Erythroblast (primary cell): ENCODE measurements at places on chromosomes 7 and 10.
A peak's percentile ranks its signal among the peaks of the same experiment; 100 is the strongest.

- no peak for DNase-seq
Measured at GRCh38 chr7:96174812-96175211, 147.1 kb downstream of the SLC25A13 start.

GRCh38 chr7:70094831-70095230 lies 496.6 kb downstream of the AUTS2 start:
- DNase-seq: no peak

- no peak for DNase-seq
Measured at GRCh38 chr10:35178331-35178730, 51.7 kb downstream of the CREM start.

- DNase-seq: no peak
Measured at GRCh38 chr7:44323381-44324203, 1.8 kb downstream of the CAMK2B start.

DNA sequence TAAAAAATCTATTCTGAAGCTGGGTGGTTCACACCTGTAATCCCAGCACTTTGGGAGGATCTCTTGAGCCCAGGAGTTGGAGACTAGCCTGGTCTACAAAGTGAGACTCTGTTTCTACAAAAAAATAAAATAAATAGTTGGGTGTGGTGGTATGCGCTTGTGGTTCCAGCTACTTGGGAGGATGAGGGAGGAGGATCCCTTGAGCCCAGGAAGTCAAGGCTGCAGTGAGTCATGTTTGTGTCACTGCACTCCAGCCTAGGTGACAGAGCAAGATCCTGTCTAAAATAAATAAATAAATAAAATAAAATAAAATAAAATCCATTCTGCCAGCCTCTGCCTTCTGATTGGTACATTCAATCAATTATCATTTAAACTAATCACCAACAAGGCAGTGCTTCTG lies 17.5 kb downstream of the ZNF33A start:
- DNase-seq: peak; percentile 8

GRCh38 chr7:73716318-73716890 lies 3.1 kb downstream of the STX1A start:
- DNase-seq: peak; percentile 27

DNA sequence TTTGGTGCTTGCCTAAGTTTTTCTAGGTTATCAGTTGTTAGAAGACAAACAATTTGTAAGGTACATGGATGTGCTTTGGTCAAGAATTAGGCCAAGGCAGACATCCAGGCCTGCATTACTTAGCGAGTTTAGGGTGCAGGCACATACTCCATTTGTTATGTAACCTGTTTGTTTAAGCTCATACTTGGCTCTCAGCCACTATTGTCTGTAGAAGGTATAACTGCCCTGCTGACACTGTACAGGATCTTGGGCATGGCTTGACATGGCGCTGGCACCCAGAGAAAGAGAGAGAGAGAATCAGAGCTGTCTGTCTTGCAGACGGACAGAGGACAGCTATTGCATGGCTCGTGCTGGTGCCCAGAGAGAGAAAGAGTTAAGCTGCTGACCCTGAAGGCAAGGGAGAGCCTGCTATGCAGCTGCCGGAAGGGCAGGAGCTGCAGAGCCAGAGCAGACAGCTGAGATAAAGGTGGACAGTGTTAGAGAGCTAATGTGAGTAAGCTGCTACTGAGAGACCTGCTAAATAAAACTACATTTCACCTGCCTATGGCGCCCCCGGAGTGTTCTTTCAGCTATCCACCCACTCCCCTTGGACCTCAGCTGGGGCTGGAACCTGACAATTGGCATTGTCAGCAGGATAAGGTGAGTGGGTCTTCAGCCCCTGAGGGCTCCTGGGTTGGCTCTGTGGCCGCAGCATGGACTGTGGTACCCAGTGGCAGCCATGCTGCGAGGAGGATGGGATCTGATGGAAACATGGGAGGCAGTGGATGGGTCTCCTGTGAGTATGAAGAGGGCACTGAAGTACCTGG lies 120.9 kb upstream of the TMEM106B start:
- no peak for DNase-seq

GRCh38 chr10:131174211-131174565 lies 137.3 kb downstream of the TCERG1L start:
- no peak for DNase-seq

GRCh38 chr10:30528429-30528786 lies 94.4 kb downstream of the MAP3K8 start:
- DNase-seq: no peak

DNA sequence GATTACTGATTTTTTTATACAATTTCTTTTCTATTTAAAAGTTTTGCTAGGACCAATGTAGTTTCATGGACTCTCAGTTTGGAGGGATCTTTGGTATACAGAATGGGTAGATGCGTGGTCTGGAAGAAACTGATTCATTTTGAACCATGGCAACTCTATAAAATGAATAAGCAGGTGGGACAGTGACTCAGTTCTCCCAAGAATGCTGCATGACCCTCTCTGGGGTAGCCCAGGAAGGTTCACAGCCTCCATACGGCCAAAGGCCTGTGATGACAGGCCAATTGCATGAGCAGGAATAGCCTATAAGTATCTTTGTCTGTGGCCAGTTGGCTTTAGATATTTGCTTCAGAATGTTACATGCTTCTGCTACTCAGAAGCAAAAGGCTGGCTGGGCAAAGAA lies 113.3 kb upstream of the RSU1 start:
- DNase-seq: no peak

GRCh38 chr10:5449823-5450222 lies 37.5 kb downstream of the NET1 start:
- peak; percentile 19 for DNase-seq

DNA sequence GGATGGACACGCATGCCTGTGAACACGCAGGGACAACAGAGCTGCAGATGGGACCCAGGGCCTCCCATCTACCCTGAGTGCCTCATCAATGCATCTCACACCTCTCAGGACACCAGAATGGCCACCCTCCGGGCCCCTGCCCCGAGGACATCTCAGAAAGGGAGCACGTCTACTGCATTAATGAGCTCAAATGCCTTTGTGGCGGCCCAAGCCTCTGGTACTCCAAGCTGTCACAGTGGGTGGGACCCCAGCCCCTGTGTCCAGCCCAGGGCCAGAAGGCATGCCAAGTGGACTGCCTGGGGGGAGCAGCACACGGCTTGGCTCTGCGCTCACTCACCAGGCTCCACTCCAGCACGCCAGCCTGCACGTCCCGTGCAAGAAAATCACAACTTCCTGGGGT lies 52.0 kb downstream of the TCERG1L start:
- no peak for DNase-seq

GRCh38 chr10:7464691-7465090 lies 53.9 kb upstream of the SFMBT2 start:
- DNase-seq: no peak

- DNase-seq: no peak
Measured at GRCh38 chr10:131625041-131625440, 275.8 kb upstream of the PPP2R2D start.

DNA sequence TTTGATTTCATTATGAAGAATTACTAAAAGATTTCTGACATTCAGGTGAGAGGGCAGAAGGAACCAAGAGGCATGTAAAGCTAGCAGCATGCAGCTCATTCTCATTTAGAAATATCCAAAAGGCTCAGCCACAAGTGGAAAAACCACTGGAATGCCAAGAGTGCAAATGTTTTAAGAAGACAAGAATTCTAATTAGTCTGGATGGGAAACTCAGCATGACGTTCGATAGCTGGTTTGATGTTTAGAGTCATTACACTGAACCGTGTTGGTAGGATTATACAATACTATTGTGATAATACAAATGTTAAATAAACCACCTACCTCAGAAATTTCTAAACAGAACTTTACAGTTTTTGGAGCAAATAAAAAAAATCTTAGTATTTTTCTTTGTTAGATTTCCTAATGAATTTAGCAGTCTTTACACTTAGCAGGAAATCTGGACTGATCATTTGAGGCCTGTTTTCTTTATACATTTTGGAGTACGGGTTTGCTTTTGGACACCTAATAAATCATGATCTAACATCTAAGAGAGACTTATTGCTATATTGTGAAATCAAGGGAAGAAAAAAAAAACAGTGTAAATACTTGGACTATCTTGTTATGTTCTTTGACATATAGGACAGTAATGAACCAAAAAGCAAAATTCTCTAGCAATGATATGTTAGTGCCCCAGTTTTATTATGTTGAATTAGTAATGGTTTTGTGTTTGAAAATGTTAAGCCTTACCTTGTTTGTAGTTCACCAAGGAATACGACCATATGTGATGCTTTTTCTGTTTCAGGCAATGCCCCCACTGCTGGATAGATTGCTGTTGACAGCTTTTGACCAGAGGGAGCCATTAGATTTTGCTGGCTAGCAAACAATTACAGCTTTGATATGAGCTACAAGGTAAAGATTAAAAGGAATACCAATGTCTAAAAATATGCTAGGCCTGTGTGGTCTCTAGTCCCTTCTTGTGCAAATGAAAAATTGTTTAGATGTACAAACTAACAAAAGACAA lies 354.1 kb upstream of the SEMA3A start:
- DNase-seq: no peak

DNA sequence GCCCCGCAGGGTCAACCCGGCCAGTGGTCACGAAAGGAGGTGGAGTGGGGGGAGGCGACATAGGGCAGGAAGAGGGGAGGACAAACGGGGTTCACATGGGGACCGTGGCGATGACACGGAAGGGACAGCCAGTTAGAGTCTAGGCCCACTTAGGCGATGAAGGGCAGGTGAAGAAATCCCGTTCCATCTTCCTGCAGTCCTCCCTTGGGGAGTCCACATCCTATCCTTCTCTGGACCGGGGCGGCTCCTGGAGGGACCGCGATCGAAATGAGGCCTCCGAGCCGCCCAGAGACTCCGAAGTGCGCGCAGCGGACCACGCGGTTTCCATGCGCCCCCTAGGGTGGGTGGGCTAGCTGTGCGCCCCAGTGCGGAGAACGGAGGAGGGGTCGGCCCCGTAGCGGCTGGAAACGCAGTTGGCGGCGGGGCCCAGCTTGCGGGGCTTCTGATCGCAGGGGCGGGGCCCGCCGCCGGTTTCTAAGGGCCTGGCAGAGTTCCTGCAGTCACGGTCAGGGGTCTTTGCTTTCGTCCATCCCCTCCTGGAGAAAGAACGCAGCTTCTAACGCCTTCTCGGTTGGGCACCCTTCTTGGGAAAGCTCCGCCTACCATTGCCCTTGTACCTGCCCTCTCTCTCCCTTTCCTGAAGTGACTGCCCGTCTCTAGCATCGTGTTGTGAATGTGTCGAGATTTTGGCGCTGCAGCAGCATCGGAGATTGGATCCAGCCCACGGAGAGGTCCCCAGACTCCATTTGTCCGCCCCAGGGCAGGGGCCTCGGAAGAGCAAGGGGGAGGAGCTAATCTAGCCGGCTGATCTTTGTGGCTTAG lies 17.9 kb upstream of the TMEM225B start:
- DNase-seq: peak; percentile 51

GRCh38 chr10:8069627-8070026 lies 15.1 kb downstream of the GATA3 start:
- no peak for DNase-seq

DNA sequence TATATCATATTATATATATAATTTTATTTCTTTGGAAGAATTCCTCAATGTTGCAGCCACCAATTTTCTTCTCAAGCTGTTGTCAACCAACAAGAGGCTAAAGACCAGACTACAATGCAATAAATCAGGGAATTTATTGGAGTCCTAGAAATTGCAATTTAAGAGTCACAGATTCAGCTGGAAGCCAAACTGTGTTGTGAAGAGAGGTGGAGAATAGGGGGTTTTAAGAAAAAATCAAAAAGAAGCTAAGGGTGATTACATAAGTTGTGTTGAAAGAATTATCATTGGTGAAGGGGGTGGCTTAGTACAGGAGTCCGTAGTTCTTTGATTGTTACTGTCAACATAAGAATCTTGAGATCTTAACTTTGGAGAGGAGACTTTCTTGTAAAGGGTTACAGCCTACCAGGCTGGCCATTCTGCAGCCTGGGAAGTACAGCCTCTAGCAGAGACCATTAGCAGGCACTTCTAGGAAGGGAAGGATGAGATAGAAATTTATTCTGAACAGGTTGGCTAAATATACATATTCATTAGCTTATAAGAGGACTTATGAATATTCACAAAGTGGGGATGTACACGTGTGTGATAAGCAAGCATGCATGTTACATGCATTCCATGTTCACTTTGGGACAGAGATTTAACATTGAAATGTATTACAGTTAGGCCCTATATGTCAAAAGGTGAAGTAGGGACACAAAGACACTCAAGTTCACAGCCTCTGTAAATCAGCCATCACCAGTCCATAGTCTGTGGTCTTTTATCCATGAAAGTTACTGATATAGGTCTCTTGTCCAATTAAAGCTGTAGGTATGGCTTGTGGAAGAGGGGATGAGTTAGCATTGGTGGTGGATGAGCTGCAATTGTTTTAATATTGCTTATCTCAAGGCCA lies 8.3 kb upstream of the TMEM168 start:
- peak; percentile 57 for DNase-seq

GRCh38 chr10:79219322-79219957 lies 127.8 kb upstream of the PPIF start:
- DNase-seq: no peak

GRCh38 chr7:34823650-34824258 lies 165.7 kb downstream of the NPSR1 start:
- DNase-seq: peak; percentile 63

DNA sequence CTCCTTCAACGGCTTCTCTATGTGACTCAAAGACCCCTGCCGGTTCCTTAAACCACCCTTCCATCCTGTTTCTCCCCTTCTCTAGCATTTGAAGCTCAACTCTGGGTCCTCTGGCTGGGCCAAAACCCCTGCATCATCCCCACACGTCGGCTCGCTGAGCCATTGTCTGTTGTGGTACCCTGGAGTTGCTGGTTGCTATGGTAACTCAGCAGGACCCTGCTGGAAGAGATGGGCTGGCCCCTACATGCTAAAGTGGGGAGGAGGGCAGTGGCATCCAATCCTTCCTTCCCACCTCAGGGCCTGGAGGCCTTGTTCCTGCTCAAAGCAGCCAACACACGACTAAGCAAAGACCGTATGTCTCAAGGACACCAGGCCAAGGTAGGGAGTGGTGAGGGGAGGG lies 452.5 kb downstream of the PLXNA4 start:
- no peak for DNase-seq

DNA sequence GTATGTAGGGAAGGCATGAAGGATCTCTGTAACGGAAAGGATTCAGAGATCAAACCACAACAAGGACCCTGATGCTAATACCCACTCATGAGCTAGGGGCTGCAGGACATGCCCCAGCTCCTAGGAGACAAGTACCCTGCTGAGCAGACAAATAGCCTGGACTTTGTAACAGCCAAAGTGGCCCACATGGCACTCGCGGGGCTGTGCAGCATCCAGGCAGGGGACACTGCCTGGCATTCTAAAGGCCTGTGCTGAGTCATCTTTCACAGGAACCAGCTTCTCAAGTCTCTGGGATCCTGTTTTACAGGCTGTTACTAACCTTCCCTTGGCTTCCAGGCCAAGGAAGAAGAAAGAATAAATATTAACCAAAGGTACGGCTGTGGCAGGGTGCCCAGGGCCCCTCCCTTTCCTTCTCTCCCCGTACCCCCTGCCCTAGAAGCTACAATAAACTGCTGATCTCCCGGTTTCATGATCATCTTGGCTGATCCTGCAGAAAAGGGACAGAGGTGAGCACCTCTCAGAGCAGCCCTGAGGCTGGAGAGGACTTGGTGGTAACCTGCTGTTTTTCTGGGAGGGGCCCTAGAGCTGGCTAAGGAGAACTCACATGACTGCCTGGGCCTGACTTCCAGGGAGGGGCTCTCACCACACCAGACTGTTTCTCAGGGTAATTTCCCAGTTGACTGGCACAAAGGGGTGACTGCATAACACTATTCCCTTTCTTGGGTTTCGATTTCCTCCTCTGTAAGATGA lies 4.2 kb upstream of the RPEL1 start:
- peak; percentile 63 for DNase-seq
